ENCODE measurements at places on chromosomes 11 and 22. TPM values are rescaled to one million over a fixed set of nuclear protein-coding genes. Genes with fewer than 3 reads are reported as not detected.

DNA sequence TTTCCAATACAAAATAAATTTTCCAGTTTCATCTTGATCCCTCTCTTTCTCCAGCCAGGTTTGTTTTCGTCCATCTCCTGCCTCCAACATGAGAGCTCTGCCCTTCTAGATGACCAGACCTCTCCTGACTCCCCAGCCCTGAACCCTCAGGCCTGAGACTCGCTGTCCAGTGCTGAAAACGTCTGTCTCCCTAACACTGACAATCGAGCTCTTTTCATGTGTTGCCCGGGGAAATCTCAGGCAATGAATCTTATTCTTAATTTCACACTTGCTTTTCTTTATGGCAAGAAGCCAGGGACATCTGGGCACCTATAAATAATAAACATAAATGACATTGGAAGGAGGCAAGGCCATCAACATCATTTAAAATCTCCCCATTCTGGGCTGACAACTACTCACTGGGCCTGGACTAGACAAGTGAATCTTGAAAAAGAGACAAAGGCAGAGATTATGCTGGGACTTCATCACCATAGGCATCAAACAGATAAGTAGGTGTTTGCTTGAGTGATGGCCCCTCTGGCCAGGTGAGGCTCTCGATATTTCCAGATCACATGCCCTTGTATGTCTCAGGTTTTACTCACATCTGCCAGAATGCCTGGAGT is 274.5 kb upstream of the B3GAT1 start:
- DNase-seq, result no peak

DNA sequence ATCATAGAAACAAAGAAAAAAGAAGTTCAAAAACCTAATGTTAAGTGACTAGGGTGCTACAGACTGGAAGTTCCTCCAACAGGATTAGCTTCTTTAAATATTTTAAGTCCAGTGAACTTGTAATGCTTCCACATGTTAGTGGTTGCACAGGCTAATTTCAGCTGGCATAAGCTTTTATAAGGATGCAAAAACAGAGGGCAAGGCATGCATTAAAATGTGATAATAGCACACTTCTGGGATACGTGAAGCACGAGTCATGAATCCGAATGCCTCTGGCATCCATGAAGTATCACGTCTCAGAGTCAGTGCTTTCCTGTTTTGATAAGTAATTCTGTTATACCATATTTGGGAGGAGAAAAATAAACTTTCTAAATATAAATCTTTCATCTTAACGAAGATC is 106.8 kb downstream of the DCDC1 start:
- peak; percentile 40 for DNase-seq

DNA sequence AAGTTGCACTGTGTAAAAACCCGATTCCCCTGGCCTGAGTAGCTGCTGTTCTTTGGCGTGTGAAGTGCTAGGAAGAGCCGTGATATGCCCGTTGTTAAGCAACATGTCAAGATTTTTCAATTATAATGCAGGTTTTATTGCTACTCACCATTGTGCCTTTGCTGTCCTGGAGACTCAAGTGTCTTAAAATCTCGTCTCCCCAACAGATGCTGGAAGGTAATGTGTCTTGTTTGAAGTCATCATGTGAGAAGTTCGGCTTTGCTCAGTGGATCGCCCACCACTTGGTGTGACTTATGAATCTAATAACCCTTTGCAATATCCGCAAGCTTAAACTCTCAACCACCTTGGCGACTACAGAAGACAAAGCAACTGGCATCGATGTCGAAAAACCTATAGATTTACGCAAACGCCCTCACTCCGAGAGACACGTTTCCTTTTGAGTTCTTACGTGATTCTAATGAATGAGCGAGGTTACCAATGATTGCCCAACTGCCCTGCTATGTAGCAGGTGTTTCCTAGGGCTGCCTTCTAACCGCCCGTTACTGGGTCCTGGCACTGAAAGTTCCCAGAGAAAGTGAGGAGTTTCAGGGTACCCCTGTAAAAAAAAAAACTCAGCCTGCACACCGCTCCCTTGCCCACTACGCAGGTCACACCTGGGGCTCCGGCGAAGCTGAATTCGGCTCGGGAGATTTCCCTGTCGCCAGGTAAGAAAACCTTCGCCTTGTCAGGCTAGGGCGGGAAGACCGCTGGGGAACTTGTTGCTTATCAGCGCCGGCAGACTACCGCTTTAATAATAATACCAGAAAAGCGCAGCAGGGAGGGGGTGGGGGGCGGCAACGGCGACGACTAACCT is 21.2 kb upstream of the BDNF start:
- DNase-seq, result no peak

- no peak for DNase-seq
Observed at GRCh38 chr11:68992743-68993255, 12.0 kb upstream of the MRGPRD start.

GRCh38 chr11:1074244-1075221 is at the start of gene MUC2:
TSS of gene MUC2 (plus strand) at chr11:1074874.
- DNase-seq, result no peak

GRCh38 chr11:45772449-45772774 is 32.5 kb upstream of the SLC35C1 start:
- DNase-seq, result no peak

DNA sequence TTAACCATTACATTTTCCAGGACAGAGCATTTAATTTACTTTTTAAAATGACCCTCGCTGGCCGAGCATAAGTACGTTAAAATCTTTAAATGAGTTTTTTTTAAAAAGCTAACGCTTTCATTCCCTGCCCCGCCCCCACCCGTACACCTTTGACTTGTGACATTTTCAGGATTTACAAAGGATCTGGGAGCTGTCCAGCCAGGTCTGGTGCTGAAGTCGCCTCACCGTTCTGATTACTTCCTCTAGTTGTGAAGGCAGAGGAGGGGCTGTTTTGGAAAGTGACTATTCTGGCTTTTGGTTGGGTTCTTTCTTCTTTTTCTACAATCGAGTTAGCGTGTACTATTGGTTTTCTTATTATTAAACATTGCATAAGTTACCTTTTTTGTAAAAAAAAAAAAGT is 2.9 kb downstream of the C11orf87 start:
- DNase-seq, result no peak

- peak; percentile 66 for DNase-seq
Observed at GRCh38 chr11:74070723-74071492, 62.0 kb upstream of the UCP3 start.

DNA sequence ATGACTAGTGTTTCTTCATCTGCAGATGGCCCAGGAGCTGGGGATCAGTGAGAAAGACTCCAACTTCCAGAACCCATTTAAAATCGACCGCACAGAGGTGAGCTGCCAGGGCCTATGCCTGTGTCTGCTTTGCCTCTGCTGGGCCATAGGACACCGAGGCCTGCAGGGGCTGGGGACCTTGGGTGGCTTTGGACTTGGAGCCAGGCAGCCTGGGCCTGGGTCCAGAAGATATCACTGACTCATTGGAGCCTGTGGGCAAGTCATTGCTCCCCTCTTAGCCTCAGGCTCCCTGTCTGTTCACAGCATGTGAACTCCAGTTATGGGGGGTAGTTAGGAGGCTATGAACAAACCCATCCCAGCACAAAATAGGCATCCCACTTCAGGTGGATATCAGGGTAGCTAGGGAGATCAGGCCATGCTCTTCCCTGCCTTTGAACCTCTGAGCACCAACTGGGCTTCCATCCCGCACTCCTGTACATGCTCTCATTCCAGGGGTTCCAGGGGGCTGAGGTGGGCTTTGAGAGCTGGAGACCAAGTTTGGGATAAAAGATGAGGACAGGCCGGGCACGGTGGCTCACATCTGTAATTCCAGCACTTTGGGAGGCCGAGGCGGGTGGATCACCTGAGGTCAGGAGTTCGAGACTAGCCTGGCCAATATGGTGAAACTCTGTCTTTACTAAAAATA is 13.4 kb downstream of the CCDC134 start:
- no peak for DNase-seq

DNA sequence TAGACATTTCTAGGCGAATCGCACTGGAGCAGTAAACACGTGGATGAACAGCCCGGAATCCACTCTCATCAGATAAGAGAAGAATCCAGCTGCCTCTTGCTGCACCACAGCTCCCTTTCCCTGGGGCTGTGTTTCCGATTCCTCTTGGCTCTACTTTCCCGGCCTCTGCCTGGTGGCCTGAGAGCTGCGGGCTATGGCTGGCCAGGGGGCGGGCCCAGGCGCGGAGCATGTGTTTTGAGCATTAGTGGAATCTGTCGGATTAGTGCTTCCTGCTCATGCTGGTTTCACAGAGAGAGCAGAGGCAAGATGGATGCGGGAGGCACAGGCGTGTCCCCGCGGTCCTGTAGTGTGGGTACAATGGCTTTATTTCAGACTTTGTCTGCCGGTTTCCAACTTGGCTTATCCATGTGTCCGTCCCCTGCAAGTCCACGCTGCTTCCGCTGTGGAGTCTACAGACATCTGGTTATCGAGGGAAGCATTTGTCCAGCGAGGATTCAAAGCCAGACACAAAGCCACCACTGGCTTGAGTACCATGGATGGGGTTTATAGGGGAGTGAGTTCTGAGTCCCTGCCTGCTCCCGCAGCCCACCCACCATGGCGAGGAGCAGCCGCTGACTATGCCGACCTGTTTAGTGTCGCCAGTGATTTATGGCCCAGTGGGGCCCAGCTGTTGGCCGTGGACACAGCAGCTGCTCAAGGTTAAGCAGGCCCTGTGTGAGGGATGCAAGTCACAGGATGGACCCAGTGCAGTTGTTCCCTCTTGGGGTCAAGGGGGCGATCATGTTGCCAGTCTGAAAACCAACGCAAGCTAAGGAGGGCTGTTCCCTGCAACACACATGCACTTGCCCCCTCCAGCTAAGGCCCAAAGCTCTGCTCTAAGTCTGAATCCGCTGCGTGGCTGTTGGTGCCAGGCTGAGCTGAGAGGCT is 43.3 kb upstream of the EP300 start:
- DNase-seq, result peak; percentile 85

GRCh38 chr11:117725048-117725734 is 71.8 kb downstream of the DSCAML1 start:
- no peak for DNase-seq

DNA sequence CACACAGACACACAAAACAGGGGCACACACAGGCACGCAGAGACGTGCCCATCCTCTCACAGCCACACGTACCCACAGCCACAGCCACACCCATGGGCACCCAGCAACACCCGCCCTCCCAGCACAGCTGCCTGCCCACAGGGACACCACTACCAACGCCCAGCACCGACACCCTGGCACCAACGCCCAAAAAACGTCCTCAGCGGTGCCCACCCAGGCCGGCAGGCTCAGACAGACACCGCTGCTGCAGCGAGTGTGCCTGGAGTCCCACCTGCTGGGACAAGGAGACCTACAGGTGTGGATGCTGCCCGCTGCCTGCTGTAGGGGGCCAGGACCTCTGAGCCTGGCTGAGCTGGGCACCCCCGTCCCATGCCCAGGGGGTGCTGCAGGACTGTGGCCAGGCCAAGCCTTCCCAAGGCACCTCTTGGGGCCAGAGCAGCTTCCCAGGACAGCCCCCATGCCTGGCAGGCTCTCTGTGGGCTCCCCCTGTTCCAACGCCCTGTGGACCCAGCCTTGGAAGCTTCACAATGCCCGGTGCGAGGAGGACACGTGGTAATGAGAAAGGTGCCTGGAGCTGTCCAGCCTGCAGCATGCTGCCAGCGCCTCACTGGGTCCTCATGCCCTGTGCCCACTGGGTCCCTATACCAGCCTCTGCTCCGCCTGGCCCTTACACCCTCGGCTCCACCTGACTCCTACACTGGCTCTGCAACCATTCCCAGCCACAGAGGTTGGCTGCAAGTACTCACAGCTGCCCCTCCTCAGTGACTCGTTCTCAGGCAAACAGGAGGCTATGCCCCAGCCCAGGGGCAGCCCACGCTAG is 45.8 kb upstream of the TH start:
- DNase-seq, result no peak

DNA sequence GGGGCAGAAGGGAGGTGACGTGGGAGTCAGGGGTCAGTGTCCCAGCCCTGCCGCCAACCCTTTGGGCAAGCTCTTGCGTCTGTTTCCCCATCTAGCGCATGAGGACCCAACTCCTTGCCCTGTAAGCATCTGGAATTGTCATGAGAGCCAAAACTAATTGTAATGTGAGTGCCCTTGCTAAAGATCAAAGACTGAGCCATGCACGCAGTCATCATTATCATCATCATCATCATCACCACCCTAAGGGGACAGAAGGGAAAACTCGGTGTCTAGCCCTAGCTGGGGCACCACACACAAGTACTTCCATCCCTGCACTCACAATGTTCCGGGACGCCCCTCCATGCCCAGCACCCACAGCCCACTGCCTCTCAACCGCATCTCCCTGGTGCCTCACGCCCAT is 2.5 kb downstream of the LIF start:
- DNase-seq, result no peak

DNA sequence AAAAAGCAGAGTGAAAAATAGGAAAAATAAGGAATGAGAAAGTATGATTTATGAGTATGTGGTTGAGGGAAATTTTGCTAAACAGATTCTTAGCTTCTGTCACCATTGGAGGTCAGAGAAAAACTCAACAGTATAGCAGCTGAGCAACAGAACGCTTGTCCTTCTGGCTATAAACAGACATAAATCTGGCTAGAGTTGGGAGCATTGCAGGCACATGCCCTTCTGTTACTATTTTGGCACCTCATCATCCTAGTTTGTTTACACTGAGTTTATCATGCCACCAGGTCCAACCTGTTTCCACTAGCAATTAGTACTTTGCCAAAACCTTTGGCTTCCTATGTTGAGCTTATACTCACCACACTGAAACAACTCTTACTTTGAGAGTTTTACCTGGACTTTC is 6.9 kb downstream of the UBE4A start:
- no peak for DNase-seq

Gene OR8B2
- total RNA-seq, result not detected

Gene DRICH1
- total RNA-seq, result 0.57 TPM

Gene C22orf15
- not detected for total RNA-seq

Gene DMC1
- 5.6 TPM for total RNA-seq

Gene KCNK4
- 0.57 TPM for total RNA-seq

Gene MS4A14
- not detected for total RNA-seq

Gene SHISA8
- 2.3 TPM for total RNA-seq

All from PC-9 (cell line).